ENCODE measurements at places on chromosomes 7 and 10.

DNA sequence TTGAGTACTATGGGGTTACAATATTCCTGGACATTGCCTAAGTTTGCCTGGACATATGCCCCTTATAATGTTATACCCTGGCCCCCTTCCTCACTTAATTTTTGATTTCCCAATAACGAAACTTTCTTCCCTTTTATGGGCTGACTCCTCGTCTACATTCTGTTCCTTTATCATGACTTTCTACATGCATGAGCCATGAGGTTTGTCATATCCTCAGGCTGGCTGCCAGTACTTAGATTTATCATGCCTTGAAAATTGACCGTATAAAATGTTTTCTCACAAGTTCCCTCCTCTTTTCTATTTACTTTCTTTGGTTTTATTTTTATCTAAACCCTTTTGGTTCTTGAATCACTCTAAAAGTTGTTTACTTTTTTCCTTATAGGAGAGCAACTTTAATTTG, 4.7 kb downstream of the DNAH11 start:
- DNase-seq, result no peak

DNA sequence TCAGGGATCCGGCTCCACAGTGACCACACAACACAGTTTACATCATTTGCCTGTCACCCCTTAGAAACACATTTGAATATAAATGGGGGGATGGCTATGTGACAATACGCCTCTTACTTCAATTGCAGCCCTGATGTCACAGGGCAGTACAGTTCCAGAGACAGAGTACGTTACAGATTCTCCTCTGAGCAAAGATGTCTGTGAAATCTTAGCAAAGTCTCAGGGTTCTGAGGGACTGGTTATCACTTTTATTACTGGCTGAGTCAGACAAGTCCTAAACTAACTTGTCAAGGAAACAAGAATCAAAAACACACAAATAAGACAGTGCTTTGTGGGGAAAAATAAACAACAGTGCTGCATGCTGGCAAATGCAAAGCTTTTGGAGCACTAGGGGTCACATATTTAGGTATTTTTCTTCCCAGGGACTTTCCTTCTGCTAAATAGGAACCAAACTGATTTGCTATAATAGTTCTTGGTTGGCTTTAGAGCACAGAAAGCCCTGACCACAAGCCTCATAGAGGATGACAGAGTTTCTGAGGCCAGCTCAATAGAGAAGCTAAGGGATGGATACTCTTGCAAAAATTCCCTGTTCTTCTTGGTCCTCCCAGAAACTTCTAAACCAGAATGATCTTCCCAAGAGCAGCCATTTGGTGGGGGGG, 501.6 kb downstream of the GRID1 start:
- DNase-seq, result no peak

GRCh38 chr10:50885097-50885859, at the start of gene A1CF:
Gene A1CF, minus strand, starts transcription at chr10:50885627. Its CDS starts 25,687 bp downstream, at chr10:50859940.
- no peak for DNase-seq

DNA sequence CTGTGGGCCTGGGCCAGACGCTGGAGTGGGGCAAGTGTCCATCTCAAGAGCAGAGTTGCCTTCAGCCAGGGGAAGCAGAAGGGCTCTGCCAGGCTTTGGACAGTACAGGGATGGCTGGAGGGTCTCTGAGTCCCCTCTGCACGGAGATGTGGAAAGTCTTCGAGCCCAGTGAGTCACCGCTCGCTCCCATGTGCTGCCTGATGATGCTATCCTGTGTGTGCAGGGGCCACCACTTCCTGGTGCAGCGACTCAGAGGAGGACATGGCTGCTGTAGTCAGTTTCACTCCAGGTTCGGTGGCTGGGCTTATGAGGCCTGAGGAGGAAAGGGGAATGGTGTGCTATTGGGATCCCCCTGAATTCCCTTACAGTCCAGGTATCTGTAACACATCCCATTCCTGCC, 6.0 kb downstream of the ADCYAP1R1 start:
- no peak for DNase-seq

DNA sequence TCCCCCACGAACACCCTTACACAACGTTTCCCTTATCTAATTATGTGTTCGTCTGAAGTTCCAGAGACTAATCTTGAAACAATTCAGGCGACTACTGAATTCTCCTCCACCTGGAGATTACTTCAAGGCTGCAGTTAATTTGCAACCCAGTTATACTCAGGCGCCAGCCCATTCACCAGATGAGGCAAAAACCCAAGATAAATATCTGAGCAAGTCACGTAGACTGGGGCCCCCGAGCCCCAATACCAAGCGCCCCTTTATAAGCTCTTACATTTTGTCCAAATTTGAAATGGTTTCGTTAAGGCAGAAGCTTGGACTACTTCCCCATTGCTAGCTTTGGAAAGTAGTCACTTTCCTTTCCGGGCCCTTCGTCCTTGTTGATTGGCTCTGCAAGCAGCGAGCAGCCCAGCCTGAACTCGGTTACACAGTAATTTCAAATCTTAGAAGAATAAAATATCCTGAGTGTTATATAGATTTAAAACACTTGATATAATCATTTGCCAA, 1.2 kb downstream of the TPK1 start:
- DNase-seq, result peak; percentile 35

DNA sequence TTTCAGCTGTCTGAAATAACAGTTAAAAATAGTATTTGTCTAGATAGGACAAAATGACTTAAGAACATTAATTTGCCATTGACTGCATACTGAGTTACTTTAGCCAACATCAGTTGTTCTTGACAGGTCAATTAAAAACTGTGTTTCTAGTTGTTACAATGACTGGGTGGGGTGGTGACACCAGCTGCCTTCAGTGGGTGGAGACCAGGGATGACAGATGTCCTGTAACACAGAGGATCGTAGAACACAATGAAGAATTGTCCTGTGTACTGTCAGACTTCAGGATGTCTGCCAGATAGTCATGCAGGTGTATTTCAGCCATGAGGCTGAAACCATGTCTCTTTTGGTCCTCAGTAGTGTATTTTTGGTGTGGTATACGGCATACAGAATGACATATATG, 24.4 kb downstream of the TRUB1 start:
- DNase-seq, result no peak

DNA sequence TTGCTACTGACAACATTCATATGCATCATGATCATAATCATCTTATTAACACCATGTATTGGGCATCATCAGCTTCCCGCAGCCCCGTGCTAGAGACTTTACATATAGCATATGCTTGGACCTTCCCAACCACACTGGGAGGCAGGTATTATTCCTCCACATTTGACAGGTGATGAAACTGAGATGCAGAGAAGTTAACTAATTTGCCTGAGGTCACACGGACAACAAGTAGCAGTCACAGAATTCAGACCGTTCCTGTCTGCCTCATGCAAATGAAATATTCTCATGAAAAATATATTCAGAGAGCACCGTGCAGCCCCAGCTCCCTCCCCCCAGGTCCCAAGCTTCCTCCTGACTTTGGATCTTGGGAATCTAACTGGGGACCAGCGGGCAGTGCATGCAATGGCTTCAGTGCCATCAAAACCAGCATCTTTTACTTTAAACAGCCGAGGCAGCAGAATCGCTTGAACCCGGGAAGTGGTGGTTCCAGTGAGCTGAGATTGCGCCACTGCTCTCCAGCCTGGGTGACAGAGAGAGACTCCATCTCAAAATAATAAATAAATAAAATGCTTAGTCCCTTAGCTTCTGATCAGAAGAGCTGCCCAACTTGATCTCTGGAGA, 112.2 kb upstream of the GPR26 start:
- DNase-seq, result no peak

DNA sequence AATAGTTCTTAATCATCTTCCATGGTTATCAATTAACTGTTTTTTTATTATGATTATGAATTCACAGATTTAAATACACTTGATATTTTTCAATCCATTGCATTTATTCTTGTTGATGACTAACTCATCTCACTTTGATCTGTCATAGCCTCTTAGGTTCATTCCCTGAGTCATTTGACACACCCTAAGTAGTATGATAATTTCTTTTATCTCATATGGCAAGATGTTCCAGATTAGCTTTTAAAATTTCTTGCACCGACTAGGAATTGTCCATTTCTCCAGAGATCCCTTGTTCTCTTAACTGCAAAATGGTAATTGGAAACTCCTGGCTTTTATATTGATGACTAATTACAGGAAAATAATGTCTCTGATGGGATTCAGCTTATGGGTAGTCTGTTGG, 87.6 kb upstream of the CCDC6 start:
- no peak for DNase-seq

DNA sequence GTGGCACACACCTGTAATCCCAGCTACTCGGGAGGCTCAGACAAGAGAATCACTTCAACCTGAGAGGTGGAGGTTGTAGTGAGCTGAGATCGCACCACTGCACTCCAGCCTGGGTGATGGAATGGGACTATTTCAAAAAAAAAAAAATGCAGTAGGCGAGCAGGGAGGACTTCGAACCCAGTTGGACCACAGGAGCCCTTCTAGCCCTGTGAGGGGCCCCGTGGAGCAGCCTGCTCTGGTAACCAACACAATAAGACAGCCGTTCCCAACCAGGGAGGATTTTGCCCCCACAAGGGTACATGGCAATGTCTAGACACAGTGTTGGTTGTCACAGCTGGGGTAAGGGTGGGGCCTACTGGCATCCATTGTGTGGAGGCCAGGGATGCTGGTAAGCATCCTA, 63.9 kb upstream of the BTBD16 start:
- no peak for DNase-seq

GRCh38 chr10:86446440-86446839, 75.2 kb downstream of the WAPL start:
- no peak for DNase-seq

- DNase-seq, result no peak
Measured at GRCh38 chr10:43980313-43980712, 331.6 kb upstream of the ZNF32 start.

- DNase-seq, result no peak
Measured at GRCh38 chr7:26307226-26307625, 15.6 kb downstream of the SNX10 start.

DNA sequence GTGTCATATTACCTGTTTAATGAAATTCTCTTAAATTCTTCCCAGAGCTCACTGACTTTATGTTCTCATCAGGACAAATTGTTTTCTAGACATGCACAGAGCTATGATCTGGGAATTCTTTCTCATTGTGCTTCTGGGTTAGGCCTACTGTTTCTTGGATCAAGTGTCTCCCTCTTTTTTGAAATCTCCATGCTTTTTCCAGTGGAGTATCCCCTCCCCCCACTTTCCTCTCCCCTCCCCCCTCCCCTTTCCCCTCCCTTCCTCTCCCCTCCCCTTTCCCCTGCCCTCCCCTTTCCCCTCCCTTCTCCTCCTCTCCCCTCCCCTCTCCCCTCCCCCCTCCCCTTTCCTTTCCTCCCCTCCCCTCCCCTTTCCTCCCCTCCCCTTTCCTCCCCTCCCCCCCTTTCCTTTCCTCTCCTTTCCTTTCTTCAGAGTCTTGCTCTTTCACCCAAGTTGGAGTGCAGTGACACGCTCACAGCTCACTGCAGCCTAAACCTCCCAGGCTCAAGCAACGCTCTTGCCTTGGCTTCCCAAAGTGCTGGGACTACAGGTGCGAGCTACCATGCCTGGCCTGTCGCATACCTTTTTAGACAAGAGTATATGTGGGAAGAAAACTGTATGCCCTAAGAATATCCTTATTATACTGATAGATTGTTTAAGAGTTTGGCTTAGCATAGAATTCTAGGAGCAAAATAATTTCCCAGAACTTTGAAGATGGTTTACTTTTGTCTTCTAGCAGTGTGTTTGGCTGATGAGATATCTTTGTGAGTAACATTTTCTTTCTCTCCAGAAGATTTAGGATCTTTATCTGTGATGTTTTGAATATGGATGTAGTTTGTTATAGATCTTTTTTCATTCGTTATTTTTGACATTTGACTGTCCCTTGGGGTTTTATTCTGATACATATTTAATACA, 2.5 kb downstream of the DYNC2I1 start:
- DNase-seq, result no peak

GRCh38 chr10:11430421-11431215, 180.8 kb downstream of the USP6NL start:
- no peak for DNase-seq

- DNase-seq, result no peak
Measured at GRCh38 chr7:136213012-136213411, 235.9 kb upstream of the MTPN start.

DNA sequence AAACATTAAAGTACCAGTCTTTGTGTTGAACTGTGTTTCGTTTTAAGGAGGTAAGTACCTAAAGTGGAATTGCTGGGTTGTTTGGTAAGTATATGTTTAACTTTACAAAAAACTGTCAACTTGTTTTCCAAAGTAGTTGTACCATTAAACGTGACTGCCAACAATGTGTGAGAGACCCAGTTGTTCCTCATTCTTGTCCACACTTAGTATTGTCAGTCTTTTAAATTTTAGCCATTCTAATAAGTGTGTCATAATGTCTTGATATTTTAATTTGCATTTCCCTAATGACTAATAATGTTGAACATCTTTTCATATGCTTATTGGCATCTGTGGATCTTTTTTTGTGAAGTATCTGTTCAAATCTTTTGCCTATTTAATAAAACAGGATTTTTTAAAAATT, 74.3 kb downstream of the POLL start:
- DNase-seq, result no peak

DNA sequence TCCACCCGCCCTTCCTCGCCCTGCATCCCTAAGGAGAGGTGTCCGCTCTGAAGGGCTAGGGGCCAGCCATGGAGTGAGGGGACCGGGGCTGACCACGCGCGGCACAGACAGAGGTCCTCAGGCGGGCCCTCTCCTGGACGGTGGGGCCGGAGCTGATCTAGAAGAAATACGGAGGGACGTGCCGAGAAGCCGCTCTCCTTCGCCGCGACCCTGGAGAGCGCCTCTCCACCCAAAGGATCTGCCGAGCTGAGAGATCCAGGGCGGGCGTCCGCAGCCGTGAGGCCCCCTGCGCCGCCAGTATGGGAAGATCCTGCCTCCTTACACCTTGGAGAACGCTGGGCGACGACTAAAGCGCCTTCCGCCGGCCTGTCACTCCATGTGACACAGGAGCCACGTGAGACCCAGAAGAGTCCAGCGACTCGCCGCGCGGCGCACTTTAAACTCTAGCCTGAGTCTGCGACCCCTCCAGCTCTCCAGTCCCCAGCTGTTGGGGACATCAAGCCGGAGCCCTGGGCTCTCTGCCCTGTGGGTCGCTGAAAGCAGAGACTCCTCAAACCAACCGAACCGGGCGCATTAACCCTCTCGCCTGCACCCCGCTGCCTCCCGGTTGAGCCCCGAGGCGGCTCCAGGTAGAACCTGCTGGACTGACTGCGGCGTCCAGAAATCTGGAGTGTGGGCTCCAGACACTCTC, 1.5 kb upstream of the SFMBT2 start:
- DNase-seq, result peak; percentile 63

DNA sequence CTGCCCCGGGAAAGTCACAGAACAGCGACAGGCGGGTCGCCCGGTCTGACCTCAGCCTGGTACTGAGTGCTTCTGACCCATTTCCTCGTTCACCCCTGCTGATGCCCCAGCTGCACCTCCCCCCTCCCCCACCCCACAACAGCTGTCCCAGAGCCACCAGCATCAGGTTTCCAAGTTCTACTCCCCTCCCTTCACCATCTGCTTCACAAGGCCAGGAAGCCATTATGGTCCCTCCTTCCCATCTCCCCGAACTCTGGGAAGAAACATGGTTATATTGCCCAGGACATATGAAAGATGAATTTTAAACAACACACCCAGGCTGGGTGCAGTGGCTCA, 301.9 kb upstream of the GALNT17 start:
- DNase-seq, result no peak
